Activated naive CD4-positive, alpha-beta T cell treated with anti-CD3 and anti-CD28 coated beads, Interleukin-2, amount 50 U/mL, for 16 hours (primary cell): ENCODE measurements at places on chromosomes 16 and 17.

- no peak for DNase-seq
Measured at GRCh38 chr17:38454532-38454931, 26.3 kb downstream of the ARHGAP23 start.

DNA sequence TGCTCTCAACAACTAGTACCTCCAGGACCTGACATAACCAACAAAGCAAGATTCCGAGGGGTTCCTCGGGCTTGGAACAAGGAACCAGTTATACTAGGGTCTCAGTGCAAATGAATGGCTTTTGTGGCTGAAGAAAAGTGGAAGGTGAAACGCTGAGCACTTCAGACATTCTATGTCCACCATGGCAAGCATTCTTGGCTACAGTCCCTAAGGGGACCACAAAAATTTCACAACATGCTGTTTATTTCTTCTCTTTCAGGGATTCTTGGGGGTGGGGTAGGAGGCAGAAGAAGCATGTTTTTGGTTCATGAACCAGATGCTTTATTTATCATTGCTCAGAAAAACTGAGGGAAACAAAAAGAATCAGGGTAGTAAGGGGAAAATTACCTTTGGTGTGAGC, 479.9 kb upstream of the CDH11 start:
- DNase-seq, result no peak

GRCh38 chr16:51621610-51622009, 470.5 kb upstream of the SALL1 start:
- no peak for DNase-seq

DNA sequence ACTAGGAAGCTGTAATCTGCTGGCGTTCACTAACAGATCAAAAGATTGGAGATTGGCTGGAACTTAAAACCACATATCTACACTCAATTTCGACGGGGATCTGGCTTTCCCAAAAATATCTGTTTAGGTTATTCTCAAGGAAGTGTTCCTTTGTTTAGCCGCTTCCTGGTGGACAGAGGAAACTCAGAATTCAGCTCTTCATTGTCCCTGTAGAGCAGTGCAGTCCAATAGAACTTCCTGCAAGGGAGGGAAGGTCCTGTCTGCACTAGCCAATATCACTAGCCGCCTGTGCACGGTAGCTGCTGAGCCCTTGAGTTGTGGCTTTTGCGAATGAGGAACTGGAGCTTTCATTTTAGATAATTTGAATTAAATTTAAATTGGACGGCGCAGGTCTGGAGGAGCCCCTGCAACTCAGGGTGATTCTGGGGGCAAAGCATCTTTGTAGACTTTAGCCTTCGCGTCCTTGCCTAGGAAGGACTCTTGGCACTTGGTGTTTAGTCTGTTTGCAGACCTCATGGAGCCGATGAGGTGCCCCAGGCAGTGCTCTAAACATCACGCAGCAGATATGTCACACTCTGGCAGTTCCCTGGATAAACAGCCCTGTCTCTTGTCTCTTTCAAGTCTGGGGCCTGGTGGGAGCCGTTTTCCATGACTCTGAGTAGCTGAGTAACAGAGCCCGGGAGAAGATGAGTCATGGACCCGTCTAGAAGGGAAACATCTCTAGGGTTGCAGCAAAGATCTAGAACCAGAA, 122.2 kb downstream of the CCDC182 start:
- DNase-seq, result no peak

DNA sequence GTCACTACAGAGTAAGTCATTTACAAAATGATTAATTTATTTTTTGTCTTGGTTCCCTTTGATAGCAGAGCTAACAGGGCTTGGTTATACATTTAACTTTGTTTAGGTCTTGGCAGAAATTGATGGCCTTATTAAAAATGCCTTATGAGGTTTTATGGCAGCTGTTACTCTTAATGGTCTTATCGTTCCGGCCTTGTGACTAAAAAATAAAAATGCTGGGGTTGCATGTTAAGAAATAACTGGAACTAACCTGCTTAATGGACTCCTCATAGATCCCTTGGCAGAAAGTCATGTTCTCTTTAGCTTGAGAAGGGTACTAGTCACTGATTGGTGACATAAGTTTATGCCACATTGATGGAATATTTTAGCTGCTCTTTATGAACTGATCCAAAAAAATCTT, 18.3 kb downstream of the COX11 start:
- no peak for DNase-seq

- no peak for DNase-seq
Measured at GRCh38 chr16:20409398-20410120, at the start of gene ACSM5. Gene ACSM5 (plus strand): TSS chr16:20409534. CDS start chr16:20411485, 1,951 bp downstream.
